ENCODE measurements at places on chromosomes 16 and 17.

- no peak for DNase-seq
Measured at GRCh38 chr16:1548727-1549126, 15.3 kb downstream of the TMEM204 start.

DNA sequence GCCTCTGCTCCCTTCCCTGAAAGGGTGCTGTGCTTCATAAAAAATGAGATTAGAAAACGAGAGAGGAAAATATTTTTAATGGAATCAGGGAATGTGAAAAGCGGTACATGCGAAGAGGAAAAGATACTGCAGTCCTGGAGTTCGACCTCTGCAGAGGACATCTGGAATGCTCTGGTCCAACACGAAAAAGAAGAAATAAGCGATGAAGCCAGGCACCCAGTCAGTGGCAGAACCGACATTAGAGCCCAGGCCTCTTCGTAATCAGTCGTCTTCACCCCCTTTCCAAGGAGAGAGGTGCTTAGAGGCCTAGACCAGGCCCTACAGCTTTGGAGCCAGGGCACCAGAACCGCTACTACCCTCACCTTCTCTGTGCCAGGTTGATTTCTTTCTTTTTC is 459 bp upstream of the MARCHF10 start:
- no peak for DNase-seq

- DNase-seq, result no peak
Measured at GRCh38 chr16:57335366-57335765, 23.2 kb upstream of the CCL22 start.

DNA sequence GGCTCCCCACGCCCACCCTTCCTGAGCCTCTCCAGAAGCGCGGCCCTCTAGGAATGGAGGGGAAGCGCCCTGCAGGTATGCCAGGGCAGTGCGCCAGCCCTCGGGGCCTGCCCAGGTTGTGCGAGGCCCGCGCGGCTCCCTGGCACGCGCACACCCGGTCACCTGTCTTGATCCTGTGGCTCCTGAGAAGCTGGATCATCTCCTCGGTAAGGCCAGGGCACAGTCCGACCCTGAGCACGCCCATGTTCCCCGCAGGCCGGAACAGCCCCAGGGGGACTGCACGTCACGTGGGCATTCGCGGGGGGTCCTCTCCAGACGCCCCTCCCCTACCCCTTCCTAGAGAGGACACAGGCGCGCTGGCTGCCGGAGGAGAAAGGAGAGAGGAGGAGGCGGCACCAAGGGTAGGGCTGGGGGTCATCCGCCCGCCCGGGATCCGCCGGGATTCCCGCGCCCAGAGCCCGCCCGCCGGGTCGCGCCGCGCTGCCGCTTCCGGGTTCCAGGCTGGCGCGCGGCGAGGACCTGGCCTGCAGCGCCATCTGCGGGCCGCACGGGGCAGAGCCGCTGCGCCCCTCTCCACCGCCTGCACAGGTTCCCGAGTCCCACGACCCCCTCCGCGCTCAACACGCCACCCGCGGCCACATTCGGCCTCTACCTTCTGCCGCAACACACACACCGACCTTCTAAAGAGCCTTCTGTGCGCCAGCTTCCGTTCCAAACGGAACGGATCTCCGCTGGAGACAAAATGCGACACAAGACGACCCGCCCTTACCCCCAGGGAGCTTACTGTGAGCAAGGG is at the start of gene RAD51D:
TSS of gene RAD51D (minus strand) at position 491 of the 796 bp plus-strand sequence. CDS start at position 244, 247 bp downstream.
- DNase-seq, result peak; percentile 90

DNA sequence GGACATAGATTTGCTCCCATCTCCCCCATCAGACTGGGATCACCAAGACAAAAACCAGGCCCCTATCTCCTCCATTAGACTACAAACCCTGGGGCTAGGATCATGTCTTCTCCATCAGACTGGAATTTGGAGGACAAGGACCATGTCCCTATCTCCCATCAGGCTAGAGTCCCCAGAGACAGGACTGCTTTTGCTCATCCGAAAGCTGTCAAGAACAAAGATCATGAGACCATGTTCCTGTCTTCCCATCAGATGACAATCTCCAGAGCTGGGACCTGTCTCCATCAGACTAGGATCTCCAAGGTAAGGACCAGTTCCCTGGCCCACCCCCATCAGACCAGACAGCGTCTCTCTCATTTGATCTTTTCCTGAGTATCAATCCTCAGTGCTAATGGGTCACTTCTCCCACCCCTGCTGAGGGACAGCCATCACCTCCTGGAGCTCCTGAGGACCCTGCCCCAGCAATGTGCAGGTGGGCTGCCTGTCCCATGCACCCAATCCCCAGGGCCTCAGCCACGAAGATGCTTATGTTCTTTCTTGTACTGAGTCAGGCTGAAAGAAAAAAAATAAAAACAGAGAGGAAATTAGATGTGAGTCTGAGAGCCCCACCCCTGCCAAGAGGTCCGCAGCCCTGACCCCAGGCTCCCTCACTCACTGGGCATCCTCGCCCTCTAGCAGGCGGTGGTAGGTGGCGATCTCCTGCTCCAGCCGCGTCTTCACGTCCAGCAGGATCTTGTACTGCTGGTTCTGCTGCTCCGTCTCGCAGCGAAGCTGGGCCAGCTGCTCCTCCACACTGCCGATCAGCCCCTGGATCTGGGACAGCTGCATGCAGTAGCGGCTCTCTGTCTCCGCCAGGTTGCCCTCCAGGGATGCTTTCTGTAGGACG is 90.3 kb downstream of the GOSR1 start:
- DNase-seq, result no peak

GRCh38 chr17:79835953-79836509 is 3.2 kb downstream of the CBX4 start:
- no peak for DNase-seq

DNA sequence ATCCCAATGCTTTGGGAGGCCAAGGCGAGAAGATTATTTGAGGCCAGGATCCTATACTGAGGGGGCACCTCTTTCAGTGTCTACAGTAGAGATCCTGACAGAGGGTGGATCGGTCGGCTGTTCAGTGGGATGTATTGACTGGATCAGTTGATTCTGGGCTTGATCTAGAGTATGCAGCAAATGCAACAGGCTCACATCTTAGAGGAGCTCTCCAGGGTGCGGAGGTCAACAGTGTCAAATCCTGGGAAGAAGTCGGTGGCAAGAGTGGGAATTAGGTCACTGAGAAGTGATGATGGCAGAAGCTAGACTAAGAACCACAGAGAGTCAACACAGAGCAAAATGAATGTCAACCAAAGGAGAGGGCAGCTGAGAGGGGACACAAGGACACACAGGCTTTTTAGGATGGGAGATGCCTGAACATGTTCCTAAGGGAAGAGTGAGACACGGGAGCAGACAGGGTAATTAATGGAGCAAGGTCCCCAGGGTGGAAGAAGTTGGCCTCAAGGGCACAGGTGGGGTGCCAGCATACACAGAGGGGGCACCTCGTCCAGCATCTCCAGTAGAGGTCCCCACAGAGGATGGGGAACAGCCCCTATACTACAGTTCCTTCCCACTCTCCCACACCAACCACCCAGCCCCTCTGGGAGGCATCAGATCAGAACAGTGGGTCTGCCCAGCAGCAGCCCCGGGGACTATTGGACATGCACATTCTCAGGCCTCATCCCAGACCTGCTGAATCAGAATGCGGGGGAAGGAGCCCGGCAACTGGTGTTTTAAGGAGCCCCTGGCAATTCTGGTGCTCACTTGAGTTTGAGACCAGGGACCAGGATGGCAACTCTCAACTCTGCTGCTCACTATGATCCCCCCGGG is 10.0 kb upstream of the CYTH1 start:
- DNase-seq, result no peak

GRCh38 chr16:29743827-29744531 is 1.8 kb downstream of the C16orf54 start:
- DNase-seq, result peak; percentile 63

DNA sequence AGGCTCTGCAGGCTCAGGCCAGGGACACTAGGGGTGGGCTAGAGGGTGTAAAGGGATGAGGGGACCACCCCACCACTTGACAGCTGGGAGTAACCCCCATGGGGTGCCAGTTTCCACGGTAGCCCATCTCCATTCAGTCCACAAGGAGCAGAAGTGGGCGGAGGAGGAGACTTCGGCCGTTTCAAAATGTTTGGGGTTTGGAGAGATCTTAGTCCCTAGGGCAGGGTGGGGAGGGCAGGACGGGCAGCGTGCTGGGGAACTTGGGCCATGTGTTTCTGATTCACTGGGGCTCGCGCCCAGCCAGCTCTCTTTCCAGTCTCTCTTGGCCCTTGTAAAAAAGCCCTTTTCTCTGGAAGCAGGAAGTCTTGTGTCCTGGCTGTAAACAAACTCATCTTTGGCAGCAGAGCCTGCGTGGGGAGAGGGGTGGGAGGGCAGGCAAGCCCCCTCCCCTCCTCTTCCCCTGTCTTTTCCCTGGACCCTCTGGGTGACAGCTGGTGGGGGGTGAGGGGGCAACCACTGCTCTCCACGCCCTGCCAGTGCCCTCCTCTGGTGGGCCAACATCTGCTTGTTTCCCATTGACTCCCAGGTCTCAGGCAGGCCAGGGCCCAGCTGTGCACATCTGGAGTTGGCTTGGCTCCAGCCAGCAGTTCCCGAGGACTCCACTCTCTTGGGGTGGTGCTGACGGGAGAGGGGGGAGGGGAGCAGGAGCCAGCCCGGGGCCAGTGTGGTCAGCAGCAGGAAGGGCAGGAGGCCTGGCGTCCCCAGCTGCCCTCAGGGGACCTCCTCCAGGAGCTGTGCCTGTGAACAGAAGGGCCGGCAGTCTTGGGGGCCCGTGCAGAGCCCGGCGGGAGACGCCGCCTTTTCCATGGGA is 8.1 kb downstream of the CYGB start:
- DNase-seq, result no peak

GRCh38 chr17:17343160-17343735 is 40.1 kb downstream of the NT5M start:
- no peak for DNase-seq

GRCh38 chr17:9802697-9803096 is 11.3 kb upstream of the DHRS7C start:
- DNase-seq, result no peak

- DNase-seq, result no peak
Measured at GRCh38 chr16:58046936-58047335, 21.4 kb downstream of the MMP15 start.

- no peak for DNase-seq
Measured at GRCh38 chr17:7072406-7072805, 7.6 kb downstream of the CLEC10A start.

DNA sequence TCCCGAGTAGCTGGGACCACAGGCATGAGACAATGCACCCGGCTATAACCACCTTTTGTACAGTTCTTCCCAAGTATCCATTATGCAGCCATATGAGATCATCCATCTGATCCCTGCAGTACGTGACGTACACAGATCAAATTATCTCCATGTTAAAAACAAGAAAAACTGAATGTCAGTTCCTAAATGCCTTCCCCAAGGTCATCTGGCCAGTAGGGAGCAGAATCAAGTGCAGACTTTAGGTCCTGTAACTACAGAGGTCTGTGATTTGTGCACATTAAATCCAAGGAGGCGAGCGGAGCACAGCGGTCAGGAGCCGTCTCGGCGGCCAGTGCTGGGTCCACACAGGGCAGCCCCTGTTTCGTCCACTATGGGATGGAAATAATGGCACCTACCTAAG is 23.7 kb downstream of the ZCCHC14 start:
- no peak for DNase-seq

GRCh38 chr16:59854846-59855439 is 1120.8 kb upstream of the GOT2 start:
- DNase-seq, result no peak

- DNase-seq, result peak; percentile 64
Measured at GRCh38 chr17:74779948-74780400, 3.8 kb upstream of the NAT9 start.

GRCh38 chr17:56206351-56206750 is 53.1 kb downstream of the ANKFN1 start:
- no peak for DNase-seq

- no peak for DNase-seq
Measured at GRCh38 chr16:67339453-67339852, 12.8 kb downstream of the LRRC36 start.

- DNase-seq, result no peak
Measured at GRCh38 chr17:39822051-39822451, 42.1 kb downstream of the IKZF3 start.

DNA sequence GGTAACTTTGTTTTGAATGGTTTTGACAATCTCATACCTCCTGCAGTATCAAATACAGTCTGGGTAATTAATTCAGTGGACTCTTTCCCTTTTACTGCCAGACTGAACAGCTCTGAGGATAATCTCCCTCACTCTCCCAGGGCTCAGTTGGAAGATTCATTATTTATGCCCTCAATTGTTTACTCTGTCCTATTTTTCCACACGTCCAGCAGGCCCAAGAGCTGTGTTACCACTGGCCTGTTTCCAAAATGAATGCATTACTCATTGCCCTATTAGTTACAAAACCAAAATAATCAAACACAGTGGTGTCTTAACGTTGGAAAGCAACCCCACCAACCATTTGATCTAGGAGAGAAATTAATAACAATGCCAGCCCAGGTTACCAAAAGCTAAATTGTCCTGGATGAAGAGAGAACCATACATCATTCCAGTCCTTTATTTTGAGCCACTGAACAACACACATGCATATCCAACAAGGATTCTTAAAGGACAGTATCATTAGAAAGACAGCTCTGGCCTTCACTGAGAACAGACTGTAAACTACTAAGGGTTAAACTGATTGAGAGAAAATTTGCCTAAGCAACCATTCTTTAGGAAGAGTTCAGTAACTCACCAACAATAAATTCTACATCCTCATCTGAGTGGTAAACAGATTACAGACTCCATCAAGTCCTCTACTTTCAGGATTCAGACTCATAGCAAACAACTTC is 34.5 kb downstream of the FAM222B start:
- DNase-seq, result no peak

DNA sequence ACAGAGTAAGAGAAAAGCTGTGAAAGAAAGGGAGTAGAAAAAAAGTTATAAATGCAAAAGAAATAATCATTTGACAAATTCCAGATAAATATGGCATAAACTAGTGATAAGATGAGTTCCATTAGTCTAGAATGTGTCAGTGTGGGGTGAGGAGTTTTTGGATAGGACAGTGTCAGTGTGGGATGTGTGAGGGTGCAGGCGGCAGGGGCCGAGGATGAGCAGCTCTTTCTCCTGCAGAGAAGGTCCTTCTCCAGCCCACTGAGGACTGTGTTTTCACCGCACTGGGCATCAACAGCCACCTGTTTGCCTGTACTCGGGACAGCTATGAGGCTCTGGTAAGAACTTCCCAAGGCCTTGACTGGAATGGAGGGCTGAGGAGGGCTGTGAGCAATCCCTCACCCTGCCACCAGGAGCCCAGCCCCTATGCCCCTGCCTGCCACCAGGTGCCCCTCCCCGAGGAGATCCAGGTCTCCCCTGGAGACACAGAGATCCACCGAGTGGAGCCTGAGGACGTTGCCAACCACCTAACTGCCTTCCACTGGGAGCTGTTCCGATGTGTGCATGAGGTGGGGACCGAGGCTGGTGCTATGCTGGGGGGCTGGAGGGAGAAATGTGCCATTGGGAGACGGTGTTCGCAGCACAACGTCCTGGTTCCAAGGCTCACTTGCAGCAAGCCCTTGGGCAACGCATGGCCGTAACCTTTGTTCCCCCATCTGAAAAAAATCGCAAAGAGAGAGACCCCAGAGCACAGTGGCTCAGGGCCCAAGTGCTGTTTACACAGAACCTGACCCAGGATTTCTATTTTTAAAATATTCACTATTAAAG is 13.1 kb downstream of the RAPGEFL1 start:
- DNase-seq, result peak; percentile 60

GRCh38 chr17:42311240-42312034 is 23.1 kb downstream of the STAT5A start:
- no peak for DNase-seq

Data from activated T-cell treated with anti-CD3 and anti-CD28 coated beads, Interleukin-2, amount 50 U/mL, for 48 hours (primary cell).